Activated T-cell treated with anti-CD3 and anti-CD28 coated beads for 48 hours (primary cell): ENCODE measurements at places on chromosomes 5 and 9.

- no peak for DNase-seq
Measured at GRCh38 chr9:25513509-25514033, 164.7 kb downstream of the TUSC1 start.

DNA sequence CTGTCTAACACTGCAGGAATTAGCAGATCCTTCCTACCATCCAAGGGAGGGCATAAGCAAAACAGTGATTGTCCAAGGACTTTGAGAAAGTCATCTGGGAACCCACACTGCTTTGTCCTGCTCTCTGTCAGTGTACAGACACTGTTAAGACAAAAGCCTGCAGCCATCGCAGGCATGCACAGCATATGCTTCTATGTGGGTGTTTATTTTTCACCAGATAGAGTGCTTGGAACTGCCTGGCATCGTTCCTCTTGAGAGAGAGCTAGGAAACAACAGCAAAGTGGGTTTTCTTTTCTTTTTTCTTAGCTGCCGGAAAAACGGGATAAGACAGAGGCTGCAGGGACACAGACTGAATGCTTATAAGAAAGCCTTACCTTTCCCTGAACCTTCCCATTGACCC, 212.3 kb downstream of the ICE1 start:
- no peak for DNase-seq

DNA sequence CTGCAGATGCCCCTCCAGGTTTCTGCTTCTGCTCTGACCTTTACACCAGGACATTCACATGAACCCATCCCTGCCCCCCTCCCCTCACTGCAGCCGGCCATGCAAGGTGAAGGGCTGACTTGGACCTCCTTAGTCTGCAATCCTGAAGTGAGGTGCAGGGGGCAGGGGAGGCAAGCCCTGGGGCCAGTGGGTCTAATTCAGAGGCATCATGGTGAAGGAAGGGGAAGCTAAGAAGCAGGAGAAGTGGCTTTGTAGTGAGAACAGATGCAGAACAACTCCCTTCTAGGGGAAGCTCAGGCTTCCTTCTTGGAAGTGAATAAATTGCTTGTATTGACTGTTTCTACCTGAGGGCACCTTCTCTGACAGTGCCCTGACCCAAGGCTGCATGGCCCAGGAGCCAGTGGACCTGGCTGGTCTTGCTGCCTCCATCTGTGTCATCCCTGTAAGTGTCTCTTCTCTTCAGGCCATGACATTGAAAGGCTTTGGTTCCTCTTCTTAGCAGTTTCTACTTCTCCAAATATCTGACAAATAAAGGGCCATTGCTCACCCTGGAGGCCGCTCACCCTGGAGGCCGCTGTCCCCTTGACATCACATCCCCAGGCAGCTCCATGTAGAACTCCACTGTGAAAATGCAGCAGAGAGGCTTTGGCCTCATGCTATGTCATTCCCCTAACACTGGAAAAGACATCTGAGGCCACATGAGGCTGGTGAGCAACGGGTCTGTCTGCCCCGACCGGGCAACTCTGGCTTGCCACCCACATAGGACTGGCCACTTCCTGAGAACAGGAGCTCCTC, 55.3 kb downstream of the GADD45G start:
- DNase-seq: no peak

DNA sequence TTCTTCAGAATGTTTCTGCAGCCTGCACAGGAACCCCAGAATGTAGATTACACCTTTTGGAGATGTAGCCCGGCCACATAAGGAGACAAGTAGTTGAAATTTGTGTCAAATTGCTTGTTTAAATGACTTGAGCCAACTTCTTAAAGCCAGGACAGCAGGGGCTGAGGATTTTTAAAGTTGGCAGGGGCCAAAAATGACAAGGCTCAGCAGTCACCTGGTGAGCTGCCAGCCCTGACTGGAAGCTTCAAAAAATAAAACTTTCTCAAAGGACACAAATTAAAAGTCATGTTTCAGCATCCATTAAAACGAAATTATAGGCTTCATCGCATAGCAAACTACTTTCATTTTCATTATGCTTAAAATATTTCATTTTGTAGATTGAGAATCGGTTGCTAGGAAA, 340.3 kb upstream of the WWC1 start:
- DNase-seq: no peak

- no peak for DNase-seq
Measured at GRCh38 chr9:131270171-131271015, 5.9 kb downstream of the FAM78A start.
